ENCODE measurements at places on chromosomes 16 and 17.

- DNase-seq = peak; percentile 23
These were observed 4.5 kb downstream of the NTHL1 start for GRCh38 chr16:2042986-2043666.

DNA sequence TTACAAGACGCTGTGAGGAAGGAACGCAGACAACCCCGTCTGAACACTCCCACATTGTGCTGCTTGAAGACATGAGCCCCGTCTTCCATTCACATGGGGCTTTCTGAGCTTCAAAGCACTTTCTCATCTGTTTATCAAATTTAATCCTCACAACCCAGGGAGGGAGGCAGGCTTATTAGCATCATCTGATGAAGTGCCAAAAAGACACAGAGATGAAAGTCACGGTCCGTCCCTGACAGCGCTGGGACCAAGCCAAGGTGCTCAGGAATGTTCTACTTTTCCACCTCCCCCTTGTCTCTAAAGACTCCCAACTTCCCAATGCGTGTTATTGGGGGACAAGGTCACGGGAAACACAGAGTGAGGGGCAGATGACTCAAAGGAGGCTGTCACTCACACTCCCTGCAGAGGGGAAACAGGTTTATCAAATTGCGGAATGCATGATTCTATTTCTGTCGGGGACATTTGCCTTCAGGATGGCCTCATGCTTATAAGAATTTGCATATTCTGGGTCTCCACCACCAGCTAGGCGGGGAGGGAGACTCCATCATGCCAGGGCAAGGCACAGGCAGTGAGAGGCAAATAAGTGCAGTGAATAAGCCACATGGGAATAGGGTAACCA is 10.7 kb downstream of the XYLT1 start:
- DNase-seq = no peak

DNA sequence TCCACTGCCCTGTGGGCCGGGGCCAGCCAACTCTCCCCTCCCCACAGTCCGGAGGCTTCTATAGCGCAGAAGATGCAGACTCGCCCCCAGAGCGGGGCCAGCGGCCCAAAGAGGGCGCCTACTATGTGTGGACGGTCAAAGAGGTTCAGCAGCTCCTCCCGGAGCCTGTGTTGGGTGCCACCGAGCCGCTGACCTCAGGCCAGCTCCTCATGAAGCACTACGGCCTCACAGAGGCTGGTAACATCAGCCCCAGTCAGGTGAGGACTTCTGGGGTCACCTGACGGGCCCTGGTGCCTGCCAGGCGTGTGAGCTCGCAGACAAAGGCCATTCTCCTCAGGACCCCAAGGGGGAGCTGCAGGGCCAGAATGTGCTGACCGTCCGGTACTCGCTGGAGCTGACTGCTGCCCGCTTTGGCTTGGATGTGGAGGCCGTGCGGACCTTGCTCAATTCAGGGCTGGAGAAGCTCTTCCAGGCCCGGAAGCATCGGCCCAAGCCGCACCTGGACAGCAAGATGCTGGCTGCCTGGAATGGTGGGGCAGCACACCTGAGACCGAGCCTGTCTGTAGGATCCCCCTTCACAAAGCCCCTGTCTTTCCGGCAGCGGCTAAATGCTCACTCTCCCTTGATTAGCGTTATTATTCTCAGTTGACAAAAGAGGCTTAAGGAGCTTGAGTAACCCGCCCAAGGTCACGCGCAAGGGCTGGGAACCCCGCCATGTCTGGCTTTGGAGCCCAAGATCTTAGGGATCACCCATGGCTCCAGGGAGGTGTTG is 3.9 kb downstream of the SPATA20 start:
- peak; percentile 77 for DNase-seq

- peak; percentile 15 for DNase-seq
These were observed 11.6 kb downstream of the KRT33A start for GRCh38 chr17:41338961-41339485.

- peak; percentile 61 for DNase-seq
These were observed 140.0 kb downstream of the CHD9NB start for GRCh38 chr16:52912565-52913173.

- DNase-seq = peak; percentile 4
These were observed 39.7 kb downstream of the BRCA1 start for GRCh38 chr17:43085474-43085873.

DNA sequence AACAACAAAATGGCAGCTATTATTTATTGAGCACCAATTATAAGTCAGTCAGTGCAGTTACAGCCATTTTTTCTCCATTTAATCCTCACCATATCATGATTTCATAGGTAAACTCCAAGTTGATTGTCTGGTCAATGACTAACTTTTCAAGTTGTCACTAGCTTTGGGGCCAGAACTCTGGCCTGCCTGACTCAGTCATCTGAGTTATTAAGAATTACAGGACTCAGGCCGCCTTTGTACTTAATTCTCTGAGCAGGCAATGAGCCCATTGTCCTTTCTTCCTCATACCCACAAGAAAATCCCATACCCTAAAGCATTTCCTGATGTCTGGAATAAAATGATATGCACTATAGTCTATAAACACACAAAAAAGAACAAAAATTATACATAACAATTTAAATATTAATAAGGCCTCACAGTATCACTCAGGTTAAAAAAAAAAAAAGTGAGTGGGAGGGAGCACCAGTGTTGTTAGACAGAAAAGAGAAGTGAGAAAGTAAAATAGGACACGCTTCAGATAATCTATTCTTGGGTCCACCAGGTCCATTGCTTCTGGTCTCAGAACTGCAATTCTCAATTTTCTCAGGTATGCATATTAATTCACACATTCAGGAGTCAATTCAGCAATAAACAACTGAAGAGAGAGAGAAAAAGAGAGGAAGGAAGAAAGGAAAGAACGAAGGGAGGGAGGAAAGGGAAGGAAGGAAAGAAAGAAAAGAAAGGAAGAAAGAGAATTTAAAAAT is 70.2 kb downstream of the SPAG9 start:
- DNase-seq = no peak

DNA sequence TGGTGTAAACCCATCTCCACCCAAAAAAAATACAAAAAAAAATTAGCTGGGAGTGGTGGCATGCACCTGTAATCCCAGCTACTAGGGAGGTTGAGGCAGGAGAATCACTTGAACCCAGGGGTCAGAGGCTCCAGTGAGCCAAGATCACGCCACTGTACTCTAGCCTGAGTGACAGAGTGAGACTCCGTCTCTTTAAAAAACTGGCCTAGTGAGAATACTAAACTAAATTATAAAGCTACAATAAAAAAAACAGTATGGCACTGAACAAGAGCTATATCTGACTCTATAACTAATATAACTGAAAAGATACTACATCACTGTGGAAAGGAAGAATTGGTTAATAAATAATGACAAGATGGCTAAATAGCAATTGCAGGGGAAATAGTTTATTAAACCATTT is 6.4 kb downstream of the SMURF2 start:
- no peak for DNase-seq

- DNase-seq = no peak
These were observed 15.5 kb downstream of the TK2 start for GRCh38 chr16:66534376-66534799.

DNA sequence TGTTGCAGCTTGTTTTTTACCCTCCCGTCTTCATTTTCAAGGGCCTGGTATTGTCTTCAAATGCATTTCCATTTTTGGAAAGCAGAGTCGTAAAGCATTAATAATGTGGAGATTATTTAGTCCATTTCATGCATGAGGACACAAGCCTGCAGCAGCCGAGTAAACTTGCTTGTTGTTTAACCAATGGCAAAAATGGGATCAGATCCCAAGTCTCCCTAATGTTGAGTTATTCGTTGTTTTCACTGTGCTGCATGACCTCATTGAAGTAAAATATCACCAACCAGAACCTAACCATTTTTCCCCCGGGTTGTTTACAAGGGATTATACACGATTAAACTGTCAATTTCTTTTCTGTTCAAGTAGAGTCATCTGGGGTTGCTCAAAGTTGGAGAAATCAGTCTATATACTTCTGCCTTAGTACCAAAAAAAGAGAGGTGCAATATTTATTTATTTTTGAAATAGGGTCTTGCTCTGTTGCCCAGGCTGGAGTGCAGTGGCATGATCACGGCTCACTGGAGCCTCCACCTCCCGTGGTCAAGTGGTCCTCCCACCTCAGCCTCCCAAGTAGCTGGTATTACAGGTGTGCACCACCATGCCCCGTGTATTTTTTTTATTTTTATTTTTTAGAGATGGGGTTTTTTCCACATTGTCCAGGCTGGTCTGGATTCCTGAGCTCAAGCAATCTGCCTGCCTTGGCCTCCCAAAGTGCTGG is 12.4 kb downstream of the AMZ2 start:
- DNase-seq = no peak

DNA sequence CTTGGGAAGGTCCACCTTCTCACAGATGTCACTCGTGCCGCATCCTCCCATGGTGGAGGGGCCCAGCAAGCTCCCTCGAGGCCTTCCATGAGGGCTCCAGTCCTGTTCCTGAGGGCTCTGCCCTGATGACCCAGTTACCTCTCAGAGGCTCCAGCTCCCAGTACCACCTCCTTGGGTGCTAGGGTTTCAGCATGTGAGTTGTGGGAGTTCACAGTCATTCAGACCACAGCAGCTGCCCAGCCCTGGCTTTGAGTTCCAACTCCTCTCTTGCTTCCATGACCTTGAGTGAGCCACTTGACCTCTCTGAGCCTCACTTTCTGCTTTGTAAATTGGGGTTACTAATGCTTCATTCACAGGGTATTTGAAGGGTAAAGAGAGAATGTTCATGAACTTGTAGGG is 37.1 kb upstream of the LGALS9 start:
- no peak for DNase-seq

- DNase-seq = peak; percentile 37
These were observed 741 bp downstream of the PLK1 start for GRCh38 chr16:23679274-23679985.

DNA sequence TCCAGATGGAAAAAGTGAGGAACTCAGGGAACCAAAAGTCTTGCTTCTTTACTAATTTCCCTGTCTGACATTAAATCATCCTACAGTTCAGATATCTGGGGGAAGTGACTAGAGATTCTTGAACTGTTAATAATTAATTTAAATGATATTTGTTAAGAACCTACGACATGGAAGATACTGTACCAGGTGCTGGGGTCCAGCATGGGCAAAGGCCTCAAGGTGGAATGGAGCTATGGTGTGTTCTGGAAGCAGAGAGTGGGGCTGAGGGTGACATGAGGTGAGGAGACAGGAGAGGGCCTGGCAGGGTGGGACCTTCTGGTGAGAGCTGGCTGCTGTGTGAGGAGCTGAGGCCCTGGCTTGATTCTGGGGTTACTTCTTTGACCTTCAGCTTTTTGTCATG is 6.0 kb upstream of the CCL2 start:
- DNase-seq = no peak

- DNase-seq = no peak
These were observed 41.0 kb downstream of the FOXL1 start for GRCh38 chr16:86619239-86619794.

GRCh38 chr16:53852678-53853077 is 148.7 kb downstream of the FTO start:
- DNase-seq = no peak

DNA sequence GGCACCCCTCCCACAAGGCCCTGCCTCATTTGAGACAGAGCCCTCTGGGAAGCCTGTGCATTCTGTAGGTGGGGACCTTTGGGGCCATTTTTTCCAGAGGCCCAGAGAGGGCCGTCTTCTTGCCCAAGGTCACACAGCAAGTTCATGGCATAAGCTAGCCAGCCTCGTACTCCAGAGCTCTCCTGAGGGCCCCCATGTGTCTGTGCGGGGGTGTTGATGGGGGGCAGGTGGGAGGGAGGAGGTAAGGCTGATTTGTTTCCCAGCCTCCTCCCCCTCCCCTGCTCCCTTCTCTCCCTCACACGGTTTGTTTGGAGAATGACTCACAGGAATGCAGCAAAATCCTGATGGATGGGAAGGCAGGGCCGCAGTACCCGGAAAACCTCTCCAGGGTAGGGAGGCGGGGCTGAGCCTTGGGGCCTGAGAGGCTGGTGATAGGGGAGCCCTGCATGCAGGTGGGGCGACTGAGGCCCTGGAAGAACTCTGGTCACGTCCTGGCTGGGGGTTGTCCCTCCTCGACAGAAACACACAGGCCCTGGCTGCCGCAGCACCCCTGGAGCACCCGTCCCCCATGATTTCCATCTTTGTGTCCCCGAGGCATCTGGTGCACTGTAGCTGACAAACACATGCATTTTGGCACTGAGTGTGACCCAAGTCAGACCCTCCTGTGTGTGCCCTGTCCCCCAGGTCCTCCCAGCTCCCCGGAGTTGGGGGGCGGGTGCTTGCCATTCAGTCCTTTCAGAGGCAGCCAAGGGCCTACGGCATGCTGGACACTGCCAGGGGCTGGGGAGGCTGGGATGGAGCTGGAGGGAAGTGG is 29.7 kb downstream of the RAI1 start:
- DNase-seq = no peak

DNA sequence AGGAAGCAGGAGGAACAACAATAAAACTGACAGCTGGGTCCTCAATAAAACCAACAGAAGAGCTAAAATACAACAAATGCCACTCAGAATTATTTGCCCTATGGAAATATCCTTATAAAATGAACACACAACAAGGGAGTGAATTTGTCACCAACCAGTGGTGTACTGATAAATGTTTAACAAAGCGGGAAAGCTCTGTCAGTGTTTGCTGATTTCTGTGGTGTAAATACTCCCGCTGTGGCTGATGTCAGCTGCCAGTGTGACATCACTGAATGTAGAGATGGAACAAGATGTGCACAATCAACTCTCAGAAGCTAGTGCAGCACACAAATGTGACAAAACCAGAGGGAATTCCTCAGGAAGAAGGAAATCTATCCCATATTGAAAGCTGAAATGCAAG is 51.9 kb downstream of the CDYL2 start:
- no peak for DNase-seq

DNA sequence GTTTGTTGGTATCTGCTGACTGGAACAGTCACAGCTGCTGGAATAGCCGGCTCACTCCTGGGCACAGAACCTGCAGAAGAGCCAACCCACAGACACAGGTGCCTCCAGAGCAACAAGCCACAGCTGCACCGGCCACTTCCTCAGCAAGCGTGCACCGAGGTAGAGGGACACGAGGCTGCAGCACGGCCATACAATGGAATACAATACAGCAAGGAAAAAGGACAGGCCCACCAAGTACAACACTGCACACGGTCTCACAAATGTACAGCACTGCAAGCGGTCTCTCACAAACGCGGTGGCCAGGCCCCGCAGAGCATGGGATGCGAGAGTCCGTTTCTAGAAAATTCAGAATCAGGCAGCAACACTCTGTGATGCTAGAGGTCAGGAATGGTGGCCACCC is 47.4 kb upstream of the PABPN1L start:
- DNase-seq = no peak

DNA sequence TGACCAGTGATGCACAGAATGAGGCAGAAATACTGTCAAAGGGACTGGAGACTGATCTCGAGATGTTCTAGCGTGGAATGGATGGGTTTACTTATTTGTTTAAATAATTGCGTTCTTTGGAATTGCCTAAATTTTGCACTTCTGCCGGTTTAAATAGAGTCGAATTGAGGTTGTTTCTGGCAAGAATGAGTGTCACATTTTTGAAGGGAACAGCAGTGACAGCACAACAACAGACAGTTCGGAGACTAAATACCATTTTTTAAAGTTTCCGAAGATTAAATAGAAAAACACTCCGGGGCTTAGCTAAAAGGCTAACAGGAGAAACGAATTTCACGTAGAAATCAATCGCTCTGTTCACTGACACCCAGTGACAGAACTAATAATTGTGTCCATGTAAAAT is 969.2 kb upstream of the RBFOX1 start:
- no peak for DNase-seq
